Left cardiac atrium (tissue), 4 donors: ENCODE measurements at places on chromosomes 2 and 18. TPM values are rescaled to one million over a fixed set of nuclear protein-coding genes. Genes with fewer than 3 reads are reported as not detected.
A peak's percentile ranks its signal among the peaks of the same experiment; 100 is the strongest.

NCKAP5 gene
- total RNA-seq = 5.8 TPM

CFAP65 gene
- total RNA-seq = not detected

UGT1A5 gene
- total RNA-seq = not detected

SPDYA gene
- total RNA-seq = 0.44 TPM

NYAP2 gene
- total RNA-seq = not detected

BMP10 gene
- total RNA-seq = 0.27 TPM

CCNYL1 gene
- total RNA-seq = 20.4 TPM

EGR4 gene
- not detected for total RNA-seq

DNA sequence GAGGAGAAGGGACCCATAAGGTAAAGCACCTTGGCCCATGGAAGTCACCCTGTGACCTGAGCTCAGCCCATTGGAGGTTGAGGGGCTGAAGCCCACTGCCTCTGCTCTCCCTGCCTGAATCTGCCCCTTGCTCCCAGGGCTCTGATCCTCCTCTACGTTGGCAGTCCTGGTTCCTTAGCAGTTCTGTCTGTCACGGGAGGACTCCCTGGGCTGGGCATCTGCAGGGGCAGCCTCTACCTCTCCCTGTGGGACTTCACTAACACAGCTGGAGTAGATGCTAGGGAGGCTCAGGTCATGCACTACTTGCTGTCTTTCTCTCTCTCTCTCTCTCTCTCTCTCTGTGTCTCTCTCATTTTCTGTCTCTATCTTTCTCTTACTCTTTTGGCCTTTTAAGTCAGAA, 8.7 kb downstream of the GYPC start:
- no peak for DNase-seq

DNA sequence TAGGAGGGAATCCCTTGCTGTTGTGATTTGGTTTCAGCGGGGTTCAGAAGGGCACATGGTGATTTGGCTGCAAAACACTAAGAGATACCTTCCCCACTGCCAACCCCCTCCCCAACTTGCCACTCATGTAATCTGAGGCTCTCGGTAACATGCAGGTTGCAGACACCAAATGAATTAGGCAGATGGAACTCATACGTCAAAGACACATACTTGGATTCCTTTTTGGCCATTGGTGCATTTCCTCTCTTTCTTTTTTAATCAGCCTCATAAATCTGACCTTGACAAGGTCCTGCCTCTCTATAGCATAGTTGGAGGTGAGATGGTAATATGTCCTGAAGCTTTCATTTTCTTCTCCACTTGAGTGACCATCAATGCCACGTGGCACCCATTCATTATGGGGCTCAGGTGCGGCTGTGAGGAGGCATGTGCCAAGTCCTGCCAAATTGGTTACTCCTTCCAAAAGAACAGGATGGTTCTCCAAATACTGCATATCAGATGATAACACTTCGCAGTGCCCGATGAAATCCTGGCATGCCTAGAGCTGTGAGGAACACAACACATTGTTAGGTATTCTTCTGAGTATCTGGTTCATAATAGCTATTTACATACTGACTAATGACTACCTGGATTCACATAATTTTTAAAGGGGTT, 8.3 kb upstream of the TMEM178A start:
- DNase-seq = no peak

GRCh38 chr18:48790226-48790863, 160.4 kb downstream of the SMAD7 start:
- peak; percentile 96 for DNase-seq

DNA sequence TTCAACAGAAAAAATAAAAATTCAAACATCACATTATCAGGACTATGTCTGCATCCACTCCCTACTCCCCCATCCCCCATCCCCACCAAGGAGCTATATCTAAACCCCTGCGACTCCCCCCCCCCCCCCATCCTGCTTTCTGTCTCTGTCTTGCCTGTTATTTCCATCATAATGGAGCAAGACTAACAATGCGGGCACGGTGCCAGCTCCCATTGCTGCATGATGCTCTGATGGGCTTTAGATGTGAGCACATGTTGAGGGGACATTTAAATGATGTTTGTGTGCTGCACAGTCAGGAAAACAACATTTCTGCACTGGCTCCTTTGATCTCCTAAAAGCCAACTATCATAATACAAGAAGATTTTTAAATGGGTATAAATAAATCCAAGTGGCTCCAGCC, 644.2 kb upstream of the SETBP1 start:
- peak; percentile 35 for DNase-seq

DNA sequence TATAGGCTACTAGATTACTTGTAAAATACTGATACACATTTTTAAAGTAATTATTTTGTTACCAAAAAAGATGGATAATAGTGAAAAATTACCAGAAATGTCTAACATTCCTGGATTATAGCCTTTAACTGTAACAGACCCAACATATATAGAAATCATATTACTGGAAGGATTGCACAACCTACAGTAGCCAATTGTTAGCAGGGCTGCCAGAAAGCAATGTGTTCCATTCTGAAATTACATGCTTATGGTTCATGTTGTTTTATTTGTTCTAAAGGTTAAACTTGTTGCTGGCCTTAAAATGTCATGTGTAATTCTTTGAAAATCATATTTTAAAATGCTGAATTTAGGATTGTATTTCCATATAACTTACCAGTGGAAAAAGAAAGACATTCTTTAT, 793.6 kb upstream of the ACVR2A start:
- no peak for DNase-seq

GRCh38 chr2:149908726-149909683, 321.4 kb upstream of the MMADHC start:
- no peak for DNase-seq

DNA sequence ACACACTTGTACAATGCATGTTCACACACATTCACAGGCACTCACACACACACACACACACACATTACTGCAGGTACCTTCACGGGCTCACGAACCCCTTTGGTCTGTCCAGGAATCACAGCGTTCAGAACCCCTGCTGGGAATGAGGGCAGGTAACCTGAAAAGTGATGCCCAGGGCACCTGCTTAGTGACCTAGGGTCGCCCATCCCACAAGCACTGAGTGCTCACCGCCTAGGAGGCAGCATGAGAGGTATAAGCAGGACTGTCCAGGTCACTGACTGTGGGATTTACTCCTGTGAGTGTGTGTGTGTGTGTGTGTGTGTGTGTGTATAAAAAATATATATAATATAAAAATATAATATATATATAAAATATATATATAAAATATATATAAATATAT, 150.9 kb downstream of the GALR1 start:
- DNase-seq = no peak

- DNase-seq = no peak
Measured at GRCh38 chr2:43791035-43791765, 17.4 kb downstream of the DYNC2LI1 start.

GRCh38 chr2:191087311-191087710, 63.5 kb downstream of the STAT4 start:
- no peak for DNase-seq
